ENCODE measurements at places on chromosomes 4 and X.

DNA sequence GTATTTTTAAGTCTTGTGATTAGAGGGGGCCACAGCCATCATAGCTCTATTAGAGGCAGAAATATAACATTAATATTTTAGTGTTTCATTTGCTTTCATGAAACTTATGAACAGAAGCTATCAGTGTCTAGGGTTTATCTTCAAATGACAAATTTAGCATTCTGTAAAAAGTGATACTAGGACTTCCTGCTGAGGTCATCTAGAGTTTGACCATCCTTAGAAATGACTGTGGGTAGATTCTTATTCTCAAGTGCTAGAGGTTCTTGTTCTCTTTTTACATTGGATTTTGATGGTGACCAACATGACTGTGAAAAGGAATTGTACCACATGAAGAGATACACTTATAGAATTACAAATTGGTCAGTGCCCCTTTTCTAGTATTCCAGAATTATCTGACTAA, 568.6 kb downstream of the RPA4 start:
- DNase-seq: no peak

DNA sequence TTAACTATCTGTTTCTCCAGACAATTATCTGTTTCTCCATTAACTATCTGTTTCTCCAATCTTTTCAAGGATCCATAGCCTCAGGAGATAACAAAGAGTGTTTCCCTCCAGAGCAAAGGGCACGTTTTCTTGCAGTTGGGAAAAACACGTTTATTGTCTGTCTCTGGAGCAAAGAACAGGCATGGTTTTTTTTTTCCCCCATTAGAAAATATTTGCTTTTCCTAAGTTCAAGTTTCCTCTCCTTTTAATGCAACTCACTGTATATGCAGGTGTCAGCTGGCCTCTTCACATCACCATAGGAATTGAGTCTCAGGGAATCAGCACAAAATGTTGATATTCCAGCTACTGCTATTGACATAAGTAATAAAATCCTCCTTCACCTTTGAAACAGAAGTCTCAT, 984.4 kb downstream of the RAB28 start:
- DNase-seq: no peak

DNA sequence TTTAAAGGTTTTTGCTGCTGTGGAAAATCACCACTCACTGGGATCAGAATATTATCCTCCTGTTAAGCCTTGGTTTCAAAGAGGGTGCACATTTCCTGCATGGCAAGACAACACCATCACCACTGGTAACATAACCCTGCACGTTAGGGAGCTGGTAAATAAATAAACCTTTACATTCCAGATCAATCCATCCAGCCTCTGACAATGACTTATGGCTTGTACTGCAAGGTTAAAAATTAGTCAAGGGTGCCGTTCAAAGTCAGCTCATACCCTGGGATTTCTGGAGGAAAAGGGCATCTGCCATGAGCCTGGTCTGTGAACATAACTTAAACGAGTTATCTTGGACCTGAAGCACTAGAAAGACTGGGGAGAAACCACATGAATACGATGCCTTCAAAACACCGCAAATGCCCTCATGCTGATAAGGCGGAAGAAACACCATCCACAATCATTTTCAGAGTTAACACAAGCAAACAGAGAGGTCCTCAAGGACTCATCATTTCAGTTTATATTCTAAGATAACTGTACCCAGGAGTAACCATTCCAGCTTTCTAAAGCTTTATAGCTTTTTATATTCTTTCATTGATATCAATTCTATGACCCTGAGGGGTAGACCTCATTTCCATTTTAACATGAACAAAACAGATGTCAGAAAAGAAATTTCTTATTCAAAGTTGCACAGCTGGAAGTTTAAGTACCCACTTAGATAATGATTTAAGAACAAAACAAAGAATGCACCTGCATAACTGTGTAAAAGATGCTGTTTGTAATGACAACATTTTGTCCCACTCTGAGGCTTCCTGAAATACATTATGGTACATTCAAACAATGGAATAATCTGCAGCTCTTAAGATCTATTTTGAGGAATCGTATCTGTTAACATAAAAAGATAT, 103.1 kb downstream of the NPNT start:
- DNase-seq: no peak

- DNase-seq: no peak
Observed at GRCh38 chr4:2343476-2343875, 75.0 kb downstream of the ZFYVE28 start.

- DNase-seq: no peak
Observed at GRCh38 chr4:157072002-157072401, 3.9 kb upstream of the GLRB start.

DNA sequence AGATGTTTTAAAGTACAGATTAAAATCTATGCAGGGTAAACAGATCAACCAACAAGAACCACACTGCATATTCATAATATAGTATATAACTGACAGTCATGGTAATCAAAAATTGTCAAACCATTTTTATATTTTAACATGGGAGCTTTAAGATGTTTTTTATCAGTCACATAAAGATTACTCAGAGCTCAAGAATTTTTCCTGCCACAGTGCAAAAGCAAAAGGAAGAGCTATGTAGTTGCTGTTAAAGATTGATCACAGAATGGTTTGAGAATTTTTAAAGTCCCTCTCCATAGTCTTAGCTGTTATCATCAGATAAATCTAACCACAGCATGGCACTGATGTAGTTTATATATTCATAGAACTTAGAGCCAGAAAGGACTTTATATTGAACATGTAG, 8.5 kb downstream of the RAB9B start:
- no peak for DNase-seq

GRCh38 chrX:5015451-5015850, 1213.2 kb downstream of the NLGN4X start:
- no peak for DNase-seq

GRCh38 chr4:3342182-3342854, 49.5 kb downstream of the RGS12 start:
- DNase-seq: no peak

DNA sequence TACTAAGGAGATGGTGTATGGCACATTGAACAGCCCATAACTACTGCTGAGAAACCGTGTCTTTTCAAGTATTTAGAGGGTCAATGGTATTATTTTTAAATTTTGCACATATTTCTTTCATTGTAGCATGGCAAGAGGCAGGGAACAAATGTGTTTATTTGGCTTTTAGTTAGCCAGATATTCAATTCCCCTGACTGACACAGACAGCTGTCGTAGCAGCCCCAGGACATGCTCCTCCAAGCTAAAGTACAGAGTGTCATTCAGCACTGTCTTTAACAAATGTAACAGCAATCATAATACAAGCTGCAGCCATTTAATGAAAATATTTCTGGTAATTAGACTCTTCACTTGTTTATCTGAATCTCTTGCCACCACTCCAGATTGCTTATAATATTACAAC, 687.1 kb downstream of the KLHL13 start:
- no peak for DNase-seq

- no peak for DNase-seq
Observed at GRCh38 chr4:105155426-105155825, 8.8 kb downstream of the TET2 start.

GRCh38 chr4:16018841-16019240, 55.9 kb upstream of the FGFBP2 start:
- DNase-seq: no peak

- no peak for DNase-seq
Observed at GRCh38 chr4:25233194-25233593, 639 bp upstream of the PI4K2B start.

DNA sequence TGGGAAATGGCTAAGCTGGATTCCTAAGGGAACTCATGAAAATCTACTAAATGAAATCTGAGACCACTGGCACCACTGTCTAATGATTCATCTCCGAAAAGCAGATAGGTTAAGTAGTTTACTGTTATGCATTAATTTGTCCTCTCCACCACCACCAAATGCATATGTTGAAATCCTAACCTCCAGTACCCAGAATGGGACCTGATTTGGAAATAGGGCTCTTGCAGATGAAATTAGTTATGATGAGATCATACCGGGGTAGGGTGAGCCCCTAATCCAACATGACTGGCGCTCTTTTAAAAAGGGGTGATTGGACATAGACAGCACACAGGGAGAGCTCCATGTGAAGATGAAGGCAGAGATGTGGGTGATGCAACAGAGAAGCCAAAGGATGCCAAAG, 124.9 kb upstream of the GUCY1A1 start:
- DNase-seq: no peak

DNA sequence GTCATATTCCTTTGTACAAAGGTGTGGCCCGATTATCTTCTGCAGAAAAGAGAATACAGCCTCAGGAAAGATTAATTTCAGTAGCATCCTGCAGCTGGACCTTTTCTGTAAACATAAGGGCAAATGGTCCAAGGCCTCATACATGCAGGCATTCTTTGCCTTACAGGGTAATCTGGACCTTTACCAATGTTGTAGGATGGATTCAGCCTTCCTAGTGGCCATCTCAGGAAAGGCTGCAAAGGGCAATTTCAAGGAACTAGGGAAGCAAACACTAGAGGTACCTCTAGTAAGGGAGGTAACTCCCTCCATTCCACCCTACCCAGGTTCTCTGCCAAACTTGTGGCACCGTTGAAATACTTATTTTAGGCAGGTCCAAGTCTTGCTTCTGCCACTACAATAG, 43.0 kb downstream of the UGT2B28 start:
- no peak for DNase-seq

DNA sequence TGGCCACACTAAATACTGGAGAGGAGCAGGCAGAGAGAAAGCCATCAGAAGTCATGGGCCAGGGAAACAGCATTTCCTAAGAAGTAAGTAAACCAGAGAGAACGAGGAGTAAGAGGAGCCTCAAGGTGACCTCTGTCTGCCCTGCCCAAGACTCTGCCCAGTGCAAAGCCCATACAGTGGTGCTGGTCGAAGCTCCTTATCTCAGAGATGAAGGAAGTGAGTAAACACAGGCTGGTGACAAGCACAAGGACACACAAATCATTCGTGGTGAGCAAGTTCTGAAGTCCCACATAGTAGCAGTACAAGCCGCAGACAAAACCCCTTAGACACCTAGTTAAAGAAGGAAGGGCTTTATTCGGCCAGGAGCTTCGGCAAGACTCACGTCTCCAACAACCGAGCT, 62.7 kb downstream of the DCTD start:
- DNase-seq: no peak

- DNase-seq: no peak
Observed at GRCh38 chrX:129823522-129823921, 20.2 kb downstream of the ZDHHC9 start.

All from NT2/D1 (cell line).